Cardiac fibroblast (primary cell): ENCODE measurements at places on chromosomes 7 and 10.
A peak's percentile ranks its signal among the peaks of the same experiment; 100 is the strongest.

- no peak for DNase-seq
Measured at GRCh38 chr7:231030-231857, 38.9 kb downstream of the FAM20C start.

- no peak for DNase-seq
Measured at GRCh38 chr7:72217151-72217550, 195.0 kb downstream of the CALN1 start.

DNA sequence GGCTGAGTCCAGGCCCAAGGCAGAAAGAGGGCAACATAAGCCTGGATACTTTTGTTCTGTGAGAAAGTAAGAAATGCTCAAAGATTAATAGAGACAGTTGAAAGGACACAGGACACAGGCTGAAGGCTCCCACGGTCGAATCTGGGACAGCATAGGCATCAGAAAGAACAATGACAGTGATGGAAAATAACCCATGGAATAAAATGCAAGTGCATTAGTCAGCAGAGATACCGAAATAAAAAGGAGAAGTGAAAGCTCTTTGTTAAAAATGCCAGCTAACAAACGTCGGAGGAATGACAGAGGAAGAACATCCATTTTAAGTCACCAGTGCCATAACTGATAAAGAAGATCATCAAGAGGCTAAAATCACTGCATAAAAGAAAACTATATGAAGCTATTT lies 19.6 kb upstream of the AGAP5 start:
- DNase-seq: no peak

DNA sequence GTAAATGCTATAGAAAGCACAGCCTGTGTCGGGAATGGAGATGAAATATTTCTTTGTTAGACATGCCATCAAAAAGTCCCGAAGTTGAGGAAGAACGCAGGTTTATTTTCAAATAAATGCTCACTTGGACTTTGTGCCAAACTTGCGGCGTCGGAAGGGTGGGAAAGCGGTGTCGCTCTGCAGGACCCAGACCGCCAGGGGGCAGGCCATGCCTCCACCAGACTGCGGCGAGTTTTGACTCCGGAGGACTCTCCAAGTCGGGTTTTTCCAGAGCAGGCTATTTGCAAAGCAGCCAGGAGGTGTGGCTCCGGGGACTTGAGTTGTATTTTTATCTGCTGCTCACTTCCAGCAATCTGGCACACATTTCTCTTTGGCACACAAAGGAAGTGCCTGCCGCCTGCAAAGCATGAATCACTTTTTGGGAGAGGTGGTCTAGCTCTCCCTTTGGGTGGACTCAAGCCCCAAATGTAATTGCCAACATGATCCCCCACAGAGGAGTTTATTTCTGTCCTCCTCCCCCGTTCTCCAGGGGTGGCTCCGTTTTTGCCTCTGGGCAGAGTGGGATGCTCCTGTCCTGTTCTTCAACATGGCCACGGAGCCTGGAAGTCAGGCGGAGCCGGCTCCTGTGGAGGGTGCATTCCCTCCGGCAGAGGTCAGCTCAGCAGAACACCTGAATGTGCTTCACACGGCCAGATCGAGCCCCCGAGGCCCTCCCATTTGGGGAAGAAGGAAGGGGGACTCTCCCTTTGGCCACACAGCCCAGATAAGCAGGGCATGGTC lies 82.3 kb upstream of the GPR26 start:
- DNase-seq: peak; percentile 64

- DNase-seq: peak; percentile 9
Measured at GRCh38 chr10:123858077-123858681, 33.4 kb downstream of the CPXM2 start.
